ENCODE measurements at places on chromosomes 12 and 14.

- no peak for DNase-seq
Observed at GRCh38 chr12:113565368-113565767, 93.7 kb upstream of the LHX5 start.

- no peak for DNase-seq
Observed at GRCh38 chr14:30748343-30748742, 126.0 kb upstream of the COCH start.

DNA sequence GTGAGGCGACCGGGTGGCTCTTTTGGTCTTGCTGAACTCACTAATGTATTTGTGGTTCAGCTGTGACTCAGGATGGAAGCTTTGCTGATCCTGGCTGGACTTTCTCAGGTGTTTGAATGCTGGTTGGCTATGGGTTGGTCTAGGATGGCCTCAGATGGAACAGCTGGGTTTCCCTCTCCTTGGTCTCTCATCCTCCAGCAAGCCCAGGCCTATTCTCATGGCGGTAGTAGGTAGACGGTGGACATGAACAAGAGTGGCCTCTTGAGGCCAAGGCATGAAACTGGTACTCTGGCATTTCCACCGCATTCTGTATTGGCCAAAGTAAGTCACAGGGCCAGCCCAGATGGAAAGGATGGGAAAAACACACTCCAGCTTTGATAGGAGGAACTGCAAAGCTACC, 11.8 kb upstream of the POLR3B start:
- DNase-seq: peak; percentile 14

- no peak for DNase-seq
Observed at GRCh38 chr12:91397866-91398532, 215.4 kb upstream of the DCN start.

GRCh38 chr12:63906876-63907275, 62.4 kb downstream of the SRGAP1 start:
- DNase-seq: no peak

- DNase-seq: no peak
Observed at GRCh38 chr12:69123311-69123710, 116.1 kb upstream of the CPSF6 start.

DNA sequence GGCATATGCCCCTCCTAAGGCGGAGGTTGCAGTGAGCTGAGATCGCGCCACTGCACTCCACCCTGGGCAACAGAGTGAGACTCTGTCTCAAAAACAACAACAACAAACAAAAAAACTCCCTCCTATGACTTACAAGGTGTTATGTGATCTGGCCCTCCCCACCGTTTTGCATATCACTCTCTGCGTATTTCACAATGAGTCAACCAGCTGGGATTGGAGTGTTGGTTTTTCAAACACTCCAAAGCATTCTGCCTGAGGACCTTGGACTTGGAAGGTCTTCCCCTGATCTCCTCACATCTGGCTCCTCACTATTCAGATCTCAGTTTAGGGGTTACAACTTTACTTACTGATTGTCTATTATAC, 14.0 kb downstream of the MANSC1 start:
- DNase-seq: no peak

DNA sequence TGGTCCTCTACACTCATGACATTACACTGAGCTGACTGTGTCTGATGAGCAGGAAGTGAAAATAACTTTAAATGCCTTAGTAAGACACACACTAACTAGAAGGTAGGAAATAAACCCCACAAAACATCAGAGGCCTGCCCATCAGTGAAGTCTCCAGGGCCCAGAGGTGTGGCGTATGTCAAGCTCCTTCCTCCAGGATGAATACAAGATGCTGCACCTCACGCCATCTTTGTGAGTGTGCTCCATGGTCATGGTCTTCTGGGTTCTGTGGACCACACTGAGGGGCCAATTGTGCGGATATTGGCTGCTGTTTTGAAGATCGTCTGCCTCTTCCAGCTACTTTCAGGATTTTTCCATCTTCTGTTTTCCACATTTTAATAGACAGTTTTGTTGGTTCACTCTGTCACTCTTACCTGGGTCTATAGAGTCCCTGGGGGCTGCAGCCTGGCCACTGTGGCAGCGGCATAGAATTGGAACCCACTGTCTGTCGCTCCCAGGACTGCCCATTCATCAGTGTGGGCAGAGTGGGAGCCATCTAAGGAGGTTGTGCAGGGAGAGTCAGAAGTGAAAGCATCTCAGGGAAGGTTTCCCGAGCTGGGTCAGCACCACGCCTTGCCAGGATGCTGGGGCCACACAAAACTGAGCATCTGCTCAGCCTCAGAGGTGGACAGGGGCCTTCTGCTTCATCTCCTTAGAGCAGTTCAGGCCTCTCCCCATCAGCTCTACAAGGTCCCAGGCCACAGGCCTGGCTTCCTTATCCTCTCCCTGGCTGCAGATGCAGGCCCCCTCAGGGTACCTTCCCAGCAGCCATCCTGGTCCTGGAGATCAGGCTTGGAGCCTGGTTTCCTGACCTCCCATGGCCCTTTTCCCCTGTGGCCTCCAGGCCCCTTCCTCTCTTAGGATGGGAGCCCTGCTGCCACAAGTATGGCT, 57.5 kb upstream of the C14orf180 start:
- no peak for DNase-seq

DNA sequence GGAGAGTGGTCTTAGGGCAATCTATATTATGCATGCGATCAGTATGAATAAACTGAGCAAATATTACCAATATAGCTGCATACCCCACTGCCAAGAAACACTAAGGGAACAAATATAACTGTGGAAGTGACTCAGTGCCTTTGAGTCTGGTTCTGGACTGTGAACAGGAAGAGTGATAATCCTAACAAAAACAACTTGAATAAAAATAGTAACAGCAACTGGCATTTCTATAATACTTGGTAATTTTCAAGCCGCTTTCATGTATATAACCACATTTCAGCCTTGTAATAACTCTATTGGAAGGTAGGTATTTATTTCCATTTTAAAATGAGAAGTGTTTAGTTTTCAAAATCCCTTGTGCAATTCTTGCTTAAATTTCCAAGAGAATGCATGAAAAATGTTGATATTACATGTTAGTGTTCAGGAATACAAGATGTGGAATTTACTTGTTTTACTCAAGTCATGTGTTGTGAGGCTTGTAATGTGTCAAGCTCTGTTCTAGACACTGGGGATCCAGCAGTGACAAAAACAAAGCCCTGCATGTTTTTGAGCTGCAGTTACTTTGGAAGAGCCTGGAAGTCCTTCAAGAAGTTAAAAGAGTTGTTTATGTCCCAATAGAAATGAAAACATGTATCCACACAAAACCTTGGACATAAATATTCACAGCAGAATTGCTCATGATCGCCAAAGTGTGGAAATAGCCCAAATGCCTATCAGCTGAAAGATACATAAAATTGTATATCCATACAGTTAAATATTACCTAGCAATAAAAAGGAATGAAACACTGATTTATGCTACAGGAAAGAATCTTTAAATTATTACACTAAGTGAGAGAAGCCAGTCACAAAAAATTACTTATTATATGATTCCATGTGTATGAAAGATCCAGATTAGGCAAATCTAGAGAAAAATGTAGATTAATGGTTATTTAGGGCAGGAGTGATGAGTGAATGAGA, 338.1 kb upstream of the TMEM132C start:
- DNase-seq: peak; percentile 53

DNA sequence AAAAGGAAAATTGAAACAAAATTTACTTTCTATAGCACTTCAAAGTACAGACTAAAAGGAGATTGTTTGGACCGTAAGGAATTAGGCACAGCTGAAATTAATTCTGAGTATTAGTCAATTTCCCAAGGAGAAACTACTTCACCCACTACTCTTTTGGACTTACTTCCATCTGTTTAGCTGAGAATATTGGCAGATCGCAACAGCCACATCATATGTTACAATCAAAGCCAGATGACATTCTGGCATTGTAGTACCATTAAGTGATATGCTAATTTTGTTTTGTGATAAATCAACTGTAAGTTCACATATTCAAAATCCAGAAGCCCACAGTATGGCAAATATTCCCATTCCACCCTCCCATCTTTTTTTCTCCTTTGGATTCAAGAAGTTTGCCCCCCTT, 47.1 kb upstream of the ANKS1B start:
- DNase-seq: peak; percentile 3

DNA sequence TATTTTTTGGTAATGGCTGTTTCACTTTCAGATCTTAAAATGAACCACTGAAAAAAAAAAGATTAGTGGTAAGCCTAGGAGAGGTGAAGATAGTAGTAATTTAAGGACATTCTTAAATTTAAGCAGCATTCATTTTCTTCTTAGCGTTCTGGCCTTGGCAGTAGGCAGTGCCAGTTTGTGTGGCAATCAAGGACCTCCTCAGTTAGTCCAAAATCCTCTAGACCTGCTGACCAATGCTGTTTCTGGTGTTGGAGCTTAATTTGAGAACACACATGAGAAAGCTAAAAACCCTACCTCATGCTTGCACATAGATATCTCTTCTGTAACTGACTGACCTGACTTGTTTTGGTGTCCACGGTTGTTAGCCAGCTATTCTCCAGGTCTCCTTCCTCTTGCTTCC, 219.8 kb upstream of the RGS6 start:
- no peak for DNase-seq

GRCh38 chr12:16121953-16122352, 155.5 kb downstream of the SLC15A5 start:
- DNase-seq: no peak

DNA sequence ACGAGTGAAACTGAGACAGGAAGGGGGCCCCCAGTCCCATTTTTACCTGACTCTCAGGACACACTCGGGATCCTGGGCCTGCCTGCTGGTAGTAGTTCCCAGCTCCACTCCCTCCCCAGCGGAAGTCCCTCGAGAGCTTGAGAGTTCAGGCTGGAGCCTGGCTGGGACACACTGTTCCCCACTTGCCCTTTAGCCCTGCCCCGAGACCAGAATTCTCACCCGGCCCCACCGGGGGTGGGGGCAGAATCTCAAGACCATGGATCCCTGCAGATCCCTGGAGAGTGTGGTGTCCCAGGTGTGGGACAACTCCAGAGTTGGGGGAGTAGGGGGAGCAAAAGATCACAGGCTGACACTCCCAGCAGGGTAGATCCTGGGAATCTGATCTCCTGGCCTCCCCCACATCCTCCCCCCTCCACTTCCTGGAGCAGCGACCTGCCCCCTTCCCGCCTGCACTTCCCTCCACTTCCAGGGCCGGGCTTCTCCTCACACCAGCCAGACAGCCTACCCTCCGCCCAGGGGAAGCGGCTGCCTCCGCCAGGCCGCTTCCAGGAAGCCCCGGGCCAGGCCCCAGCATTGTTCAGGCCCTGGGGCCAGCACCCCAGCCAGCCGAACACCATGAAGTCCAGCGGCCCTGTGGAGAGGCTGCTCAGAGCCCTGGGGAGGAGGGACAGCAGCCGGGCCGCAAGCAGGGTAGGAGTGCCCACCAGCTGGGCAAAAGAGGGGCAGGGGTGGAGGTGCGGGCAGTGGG, at the start of gene TNS2:
TNS2 (plus strand) TSS at position 495 of the 748 bp plus-strand sequence; CDS start at position 616, 121 bp downstream.
- peak; percentile 58 for DNase-seq

GRCh38 chr12:9002335-9002734, 13.0 kb downstream of the KLRG1 start:
- no peak for DNase-seq

GRCh38 chr12:18580291-18580690, 157.5 kb downstream of the PLCZ1 start:
- no peak for DNase-seq

- DNase-seq: no peak
Observed at GRCh38 chr12:28498850-28499249, 308.6 kb downstream of the CCDC91 start.

DNA sequence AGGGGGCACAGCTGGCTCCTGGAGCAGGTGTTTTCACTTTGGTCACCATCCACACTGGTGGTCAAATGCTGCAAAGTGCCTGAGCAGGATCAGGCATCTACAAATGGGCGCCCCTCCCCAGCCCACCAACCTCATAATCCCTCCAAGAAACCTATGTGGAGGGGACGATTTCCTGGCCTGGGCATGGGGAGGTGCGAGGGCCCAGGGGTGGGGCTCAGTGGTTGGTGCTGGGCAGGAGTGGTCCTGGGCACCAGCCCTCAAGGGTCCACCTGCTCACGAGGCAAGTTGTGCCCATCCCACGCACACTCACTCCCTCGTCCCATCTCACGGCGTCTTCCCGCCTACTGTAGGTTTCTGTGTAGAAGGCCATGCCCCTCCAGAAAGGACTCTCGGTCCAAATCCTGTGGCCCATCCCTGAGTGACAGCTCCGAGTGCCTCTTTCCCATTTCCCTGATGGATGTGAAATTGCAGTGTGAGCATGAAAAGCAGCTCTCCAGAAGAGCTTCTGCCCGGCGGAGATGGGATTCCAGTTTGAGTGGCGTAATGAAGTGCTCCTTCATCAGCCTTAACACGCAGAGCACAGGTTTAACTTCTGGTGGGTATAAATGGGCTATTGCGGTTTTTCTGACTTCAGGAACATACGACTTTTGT, 36.9 kb downstream of the SLC15A4 start:
- no peak for DNase-seq

DNA sequence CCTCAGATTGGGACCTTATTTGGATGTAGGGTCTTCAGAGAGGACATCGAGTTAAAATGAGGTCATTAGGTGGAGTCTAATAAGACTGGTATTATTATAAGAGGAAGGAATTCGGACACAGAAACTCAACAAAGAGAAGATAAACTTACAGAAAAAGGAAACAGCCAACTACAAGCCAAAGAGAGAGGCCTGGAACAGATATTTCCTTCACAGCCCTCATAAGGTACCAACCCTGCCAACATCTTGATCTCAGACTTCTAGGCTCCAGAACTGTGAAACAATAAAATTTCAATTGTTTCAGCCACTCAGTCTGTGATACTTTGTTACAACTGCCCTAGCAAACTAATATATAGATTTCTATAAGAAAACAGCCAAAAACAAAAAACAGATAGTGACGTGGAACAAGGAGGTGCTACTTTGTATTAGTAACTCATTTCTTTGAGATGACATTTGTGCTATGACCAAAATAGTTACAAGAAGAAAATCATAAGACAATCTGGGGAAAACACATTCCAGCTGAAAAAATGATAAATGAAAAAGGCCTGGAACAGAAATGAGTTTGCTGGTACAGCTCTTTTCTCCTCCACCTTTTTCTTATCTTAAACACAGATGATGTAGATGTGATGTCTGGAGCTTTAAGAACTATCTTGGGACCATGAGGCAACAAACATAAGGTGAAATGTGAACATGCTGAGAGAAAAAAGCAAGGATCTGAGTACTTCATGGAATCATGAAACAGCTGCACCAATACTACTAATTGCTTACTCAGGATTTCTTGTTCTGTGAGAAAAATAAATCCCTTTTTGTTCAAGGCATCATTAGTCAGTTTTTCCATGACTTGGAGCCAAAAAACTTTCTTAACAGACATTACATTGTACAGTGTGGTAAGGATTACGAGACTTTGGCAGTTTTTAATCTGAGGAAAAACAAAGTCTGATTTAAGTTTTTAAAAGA, 243.2 kb downstream of the ANO6 start:
- no peak for DNase-seq

GRCh38 chr14:101814934-101815333, 53.4 kb downstream of the PPP2R5C start:
- DNase-seq: no peak

- no peak for DNase-seq
Observed at GRCh38 chr12:123120452-123121166, 30.3 kb downstream of the PITPNM2 start.
